ENCODE measurements at places on chromosomes 11 and 22. TPM values are rescaled to one million over a fixed set of nuclear protein-coding genes. Genes with fewer than 3 reads are reported as not detected.

The EIF4ENIF1 gene
- 25.7 TPM for polyA plus RNA-seq

DNA sequence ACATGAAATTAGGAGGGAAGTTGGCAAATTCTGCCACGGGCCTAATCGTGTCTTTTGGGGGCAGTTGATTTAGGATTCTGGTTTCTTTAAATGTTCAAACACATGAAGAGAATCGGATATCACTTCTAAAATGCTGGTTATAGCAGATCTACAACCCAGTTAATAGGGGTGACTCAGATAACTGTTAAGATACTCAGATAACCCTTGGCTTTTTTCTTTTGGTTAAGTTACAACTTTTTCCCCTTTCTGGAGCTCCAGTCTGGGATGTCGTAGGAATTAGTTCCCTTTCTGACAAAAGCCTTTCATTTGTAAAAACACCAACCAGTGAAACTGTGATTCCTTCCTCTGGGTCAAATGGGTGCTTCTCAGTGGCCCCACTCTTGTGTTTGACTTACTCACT, 976 bp downstream of the DEPDC7 start:
- no peak for DNase-seq

- no peak for DNase-seq
Observed at GRCh38 chr22:49966774-49967705, 6.5 kb downstream of the PIM3 start.

The IL18 gene
- polyA plus RNA-seq = 0.77 TPM

The TRMU gene
- 18.4 TPM for polyA plus RNA-seq

DNA sequence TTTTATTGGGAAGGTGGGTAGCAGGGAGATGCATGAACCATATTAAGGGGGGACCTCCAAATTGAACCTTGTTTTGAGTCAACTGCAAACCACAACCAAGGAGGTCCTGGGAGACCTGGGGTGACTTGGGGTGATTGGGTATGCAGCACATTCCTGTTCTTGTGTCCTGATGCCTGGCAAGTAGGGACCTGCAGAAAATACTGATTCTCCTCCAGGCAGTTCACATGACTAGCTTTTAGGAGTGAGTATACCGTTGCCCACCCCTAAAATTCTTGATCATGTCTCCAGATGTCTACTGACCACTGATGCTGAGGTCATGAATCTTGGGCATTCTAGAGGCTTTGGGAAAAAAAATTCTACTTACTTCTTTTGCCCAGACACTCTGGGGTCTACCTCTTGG, 6.3 kb downstream of the EHF start:
- DNase-seq = no peak

- DNase-seq = no peak
Observed at GRCh38 chr22:40233886-40234285, 56.2 kb downstream of the TNRC6B start.

DNA sequence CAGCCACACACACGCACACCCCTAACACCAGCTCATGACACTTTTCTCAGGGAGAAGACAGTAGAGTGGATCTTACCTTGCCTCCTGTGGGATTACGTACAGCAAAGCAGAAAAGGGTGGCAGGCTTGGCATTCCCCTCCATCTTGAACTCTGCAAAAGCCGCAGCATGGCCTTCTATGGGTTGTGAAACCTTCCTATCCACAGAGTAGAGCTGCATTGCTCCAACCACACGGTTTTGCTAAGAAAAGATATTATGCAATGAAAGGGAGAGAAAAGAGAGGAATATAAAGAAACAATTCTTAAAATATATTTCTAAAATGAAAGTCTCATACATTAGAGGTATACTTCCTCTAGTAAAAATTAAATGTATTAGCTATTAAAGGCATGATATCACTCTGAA, 48.8 kb downstream of the CLTCL1 start:
- DNase-seq = no peak

The CNGA4 gene
- polyA plus RNA-seq = not detected

- peak; percentile 20 for DNase-seq
Observed at GRCh38 chr22:36510384-36510783, 3.5 kb upstream of the FOXRED2 start.

DNA sequence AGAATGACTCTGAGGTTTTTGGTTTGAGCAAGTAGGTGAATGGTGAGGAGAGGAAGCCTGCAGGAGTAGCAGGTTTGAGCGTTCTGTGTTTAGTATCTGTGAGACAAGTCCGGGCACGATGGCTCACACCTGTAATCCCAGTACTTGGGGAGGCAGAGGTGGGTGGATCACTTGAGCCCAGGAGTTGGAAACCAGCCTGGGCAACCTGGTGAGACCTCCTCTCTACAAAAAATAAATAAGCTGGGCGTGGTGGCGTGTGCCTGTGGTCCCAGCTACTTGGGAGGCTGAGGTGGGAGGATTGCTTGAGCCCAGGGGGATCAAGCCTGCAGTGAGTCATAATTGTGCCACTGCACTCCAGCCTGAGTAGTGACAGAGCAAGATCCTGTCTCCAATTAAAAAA, 9.7 kb upstream of the CENATAC start:
- no peak for DNase-seq

DNA sequence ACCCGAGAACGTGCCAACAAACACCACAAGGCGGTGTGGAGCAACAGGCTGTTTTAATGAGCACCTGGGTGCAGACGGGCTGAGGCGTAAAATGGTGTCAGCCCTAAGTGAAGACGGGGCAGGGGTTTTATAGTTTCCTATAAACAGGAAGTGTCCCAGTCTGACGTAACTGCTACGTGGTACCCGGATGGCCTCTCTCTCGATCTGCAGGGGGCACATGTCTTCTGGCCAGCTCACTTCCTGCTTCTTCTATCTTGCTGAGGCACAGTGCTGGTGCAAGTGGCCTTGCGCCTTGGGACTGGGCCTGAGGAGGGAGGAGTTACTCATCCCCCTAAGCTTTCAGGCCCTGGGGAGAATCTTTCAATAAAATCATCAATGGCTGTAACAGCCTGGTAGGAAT, 20.9 kb downstream of the OOSP3 start:
- no peak for DNase-seq

The SLC37A2 gene
- polyA plus RNA-seq = 2.2 TPM

GRCh38 chr11:64216879-64217278, 9.1 kb downstream of the TRPT1 start:
- no peak for DNase-seq

- DNase-seq = no peak
Observed at GRCh38 chr22:37192204-37192603, 4.2 kb upstream of the C1QTNF6 start.

- DNase-seq = no peak
Observed at GRCh38 chr11:117489999-117490679, 162.5 kb downstream of the CEP164 start.

The SYCE3 gene
- polyA plus RNA-seq = 0.30 TPM

The SLC22A12 gene
- not detected for polyA plus RNA-seq

The PLAAT3 gene
- polyA plus RNA-seq = 11.4 TPM

Measured in fibroblast of lung (primary cell).